ENCODE measurements at places on chromosomes 6 and 20.

DNA sequence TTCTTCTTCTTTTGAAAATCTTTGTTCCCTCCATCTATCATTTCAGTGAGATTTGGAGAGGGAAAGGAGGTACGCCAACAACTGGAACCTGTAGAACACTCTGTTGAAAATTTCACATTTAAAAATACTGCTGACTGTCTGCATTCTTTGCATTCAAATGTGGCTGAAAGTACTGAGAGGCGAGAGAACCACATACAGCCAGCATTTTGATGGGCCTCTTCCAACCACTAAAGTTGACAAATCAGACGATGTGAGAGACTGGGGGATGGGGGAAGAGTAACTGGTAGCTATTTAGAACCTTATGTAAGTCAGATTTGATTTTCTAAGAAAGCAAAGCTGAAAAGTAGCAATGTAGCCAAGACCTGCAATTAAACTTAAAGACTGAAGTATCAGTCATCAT is 77.5 kb downstream of the FKBP5 start:
- no peak for DNase-seq

DNA sequence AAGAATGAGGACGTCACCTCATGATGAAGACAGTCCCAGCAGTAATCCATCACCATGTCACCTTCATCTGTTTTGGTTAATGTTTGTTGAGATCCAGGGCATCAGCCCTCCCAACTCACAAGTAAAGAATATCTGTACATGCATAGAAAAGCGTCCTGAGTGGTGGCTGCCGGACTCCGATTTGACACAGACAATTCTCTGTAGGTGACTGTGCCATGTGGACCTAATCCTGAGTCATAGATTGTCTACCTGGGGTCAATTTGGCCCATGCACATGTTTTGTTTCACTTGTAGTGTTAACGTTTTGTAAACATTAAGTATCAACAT is 168.4 kb upstream of the UST start:
- no peak for DNase-seq

GRCh38 chr6:156873654-156874380 is 96.6 kb downstream of the ARID1B start:
- no peak for DNase-seq

GRCh38 chr20:63961664-63962425 is 5.6 kb upstream of the UCKL1 start:
- DNase-seq = no peak

DNA sequence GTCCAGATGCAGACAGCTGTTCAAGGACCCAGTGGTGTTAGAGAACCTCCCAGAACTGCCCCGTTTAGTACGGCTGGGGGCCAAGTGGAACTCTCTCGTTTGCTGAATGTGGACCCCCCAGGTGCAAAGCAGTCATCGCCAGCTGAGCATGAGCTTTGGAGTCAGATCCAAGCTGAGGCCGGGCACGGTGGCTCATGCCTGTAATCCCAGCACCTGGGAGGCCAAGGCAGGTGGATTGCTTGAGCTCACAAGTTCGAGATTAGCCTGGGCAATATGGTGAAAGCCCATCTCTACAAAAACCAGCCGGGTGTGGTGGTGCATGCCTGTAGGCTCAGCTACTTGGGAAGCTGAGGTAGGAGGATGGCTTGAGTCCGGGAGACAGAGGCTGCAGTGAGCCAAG is 29.7 kb downstream of the FOXC1 start:
- no peak for DNase-seq

- DNase-seq = no peak
Measured at GRCh38 chr6:157724138-157724820, 98.8 kb upstream of the SNX9 start.

DNA sequence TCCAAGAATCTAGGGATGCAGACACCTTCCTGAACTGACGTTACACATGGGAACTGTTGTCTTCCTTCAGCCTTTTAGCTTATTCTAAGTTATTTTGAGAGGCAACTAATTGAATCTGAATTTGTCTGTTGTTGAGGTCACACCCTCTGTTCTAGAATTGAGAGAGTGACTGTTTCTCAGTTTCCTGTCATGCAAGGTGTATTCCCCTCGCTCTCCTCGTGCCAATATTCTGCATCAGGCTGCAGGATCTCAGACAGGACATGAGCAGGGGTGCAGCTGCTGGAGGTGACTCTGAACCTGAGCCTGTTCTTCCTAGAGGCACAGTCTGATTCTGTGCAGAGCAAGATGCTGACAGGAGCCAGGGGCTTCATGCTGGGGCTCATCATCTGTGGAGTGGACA is 52.5 kb downstream of the HLA-DPB1 start:
- DNase-seq = no peak

DNA sequence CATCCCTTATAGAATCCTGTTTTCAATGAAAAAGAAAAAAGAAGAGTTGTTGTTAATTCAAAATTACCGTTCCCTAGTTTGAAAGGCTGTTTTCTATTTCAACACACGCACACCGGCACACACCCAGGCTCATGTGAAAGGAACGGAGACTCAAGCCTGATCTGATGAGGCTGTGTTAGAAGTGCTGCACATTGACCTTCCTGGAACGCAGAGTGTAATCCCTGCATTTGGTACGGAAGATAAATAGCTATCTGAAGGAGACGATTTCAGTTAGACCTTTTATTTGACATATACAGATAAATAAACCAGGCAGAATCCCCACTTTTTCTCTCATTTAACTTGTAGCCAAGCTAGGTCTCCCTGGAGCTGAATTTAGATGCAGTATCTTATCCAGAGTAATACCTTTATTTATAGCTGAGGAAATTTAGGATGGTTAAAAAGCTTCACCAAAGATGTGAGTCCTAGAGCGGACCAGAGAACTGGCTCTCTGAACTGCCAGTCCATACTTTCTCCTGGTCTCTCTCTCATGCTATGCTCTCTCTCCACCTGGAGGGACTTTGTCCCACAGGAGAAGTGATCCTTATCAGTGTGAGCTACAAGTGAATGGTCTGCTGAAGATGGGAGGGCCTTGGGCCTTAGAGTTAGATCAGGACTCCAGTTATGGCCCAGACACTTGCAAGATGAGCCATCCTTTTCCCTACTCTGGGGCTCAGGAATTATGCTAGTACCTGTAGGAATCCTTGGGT is 30.6 kb downstream of the MAP3K4 start:
- no peak for DNase-seq

- no peak for DNase-seq
Measured at GRCh38 chr6:25971187-25971821, 8.7 kb downstream of the TRIM38 start.

GRCh38 chr20:25007491-25008305 is 15.1 kb upstream of the APMAP start:
- DNase-seq = no peak

DNA sequence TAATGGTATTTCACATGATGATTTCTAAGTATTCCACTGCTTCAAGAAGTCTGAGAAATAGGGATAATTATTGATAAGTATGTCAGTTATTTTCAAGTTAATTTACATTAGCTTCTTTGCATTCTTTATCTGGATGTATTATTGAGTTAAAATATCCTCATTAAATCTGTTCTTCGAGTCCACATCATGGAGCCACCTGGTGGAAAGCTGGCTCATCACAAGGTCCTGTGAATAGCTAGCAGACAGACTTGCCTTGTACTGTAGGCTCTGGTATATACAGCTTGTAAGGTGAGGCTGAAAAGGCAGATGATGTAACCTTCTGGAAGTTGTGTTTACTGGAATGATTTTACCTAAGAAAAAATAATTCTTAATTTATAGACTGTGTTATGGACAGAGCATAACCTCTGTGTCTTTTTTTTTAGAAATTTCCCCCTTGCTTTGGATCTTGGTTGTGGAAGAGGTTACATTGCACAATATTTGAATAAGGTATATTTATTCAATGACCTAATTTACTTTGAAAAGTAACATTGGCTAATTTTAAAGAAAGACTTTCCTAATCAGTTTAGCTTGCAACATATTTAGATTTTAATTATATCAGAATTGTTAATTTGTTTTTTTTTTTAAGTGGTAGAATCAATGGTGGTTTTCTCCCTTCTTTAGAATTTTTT is 3.5 kb downstream of the NDUFAF5 start:
- peak; percentile 9 for DNase-seq

DNA sequence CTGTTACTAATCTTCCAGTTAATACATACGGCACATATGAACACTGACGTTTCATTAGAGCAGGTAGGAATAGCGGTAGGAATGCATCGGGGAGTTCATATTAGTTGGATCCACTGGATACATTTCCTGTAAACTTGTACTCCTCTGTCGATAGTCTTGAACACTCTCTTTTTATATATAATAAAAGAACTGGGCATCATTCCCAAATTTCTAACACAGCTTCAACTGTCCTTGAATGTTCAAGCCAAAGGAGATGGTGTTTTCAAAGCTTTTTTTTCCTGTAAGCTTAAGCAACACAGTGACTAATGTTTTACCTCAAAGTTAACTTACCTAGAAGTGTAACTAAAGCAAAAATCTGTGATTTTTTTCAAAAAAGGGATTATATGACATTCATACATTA is 195.3 kb downstream of the UTRN start:
- no peak for DNase-seq

- no peak for DNase-seq
Measured at GRCh38 chr6:80501636-80502035, 395.2 kb downstream of the BCKDHB start.

- peak; percentile 18 for DNase-seq
Measured at GRCh38 chr20:44780226-44780625, 30.1 kb downstream of the RIMS4 start.

GRCh38 chr6:142322504-142323198 is 20.8 kb downstream of the ADGRG6 start:
- no peak for DNase-seq

- no peak for DNase-seq
Measured at GRCh38 chr6:7121700-7122241, 14.0 kb downstream of the RREB1 start.

GRCh38 chr6:40252531-40253258 is 318.4 kb upstream of the MOCS1 start:
- no peak for DNase-seq

DNA sequence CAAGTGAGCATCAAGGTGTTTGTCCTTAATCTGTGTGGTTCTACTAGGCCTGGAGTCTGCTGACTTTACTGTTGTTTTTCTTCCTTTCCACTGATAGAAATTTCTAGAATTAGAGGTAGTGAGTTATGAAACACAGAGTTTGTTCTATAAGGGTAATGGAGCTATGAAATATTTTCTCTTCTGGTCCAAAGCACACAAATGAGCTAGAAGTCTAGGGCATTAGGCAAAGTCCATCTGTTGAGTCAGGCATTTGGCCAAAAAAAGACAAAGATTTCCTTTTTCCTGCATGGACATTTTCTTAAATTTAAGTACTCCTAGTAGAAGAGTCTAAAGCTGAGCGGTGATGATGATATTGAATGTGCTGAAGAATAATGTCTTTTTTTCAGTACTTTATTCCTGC is 174.3 kb upstream of the STXBP5 start:
- no peak for DNase-seq

DNA sequence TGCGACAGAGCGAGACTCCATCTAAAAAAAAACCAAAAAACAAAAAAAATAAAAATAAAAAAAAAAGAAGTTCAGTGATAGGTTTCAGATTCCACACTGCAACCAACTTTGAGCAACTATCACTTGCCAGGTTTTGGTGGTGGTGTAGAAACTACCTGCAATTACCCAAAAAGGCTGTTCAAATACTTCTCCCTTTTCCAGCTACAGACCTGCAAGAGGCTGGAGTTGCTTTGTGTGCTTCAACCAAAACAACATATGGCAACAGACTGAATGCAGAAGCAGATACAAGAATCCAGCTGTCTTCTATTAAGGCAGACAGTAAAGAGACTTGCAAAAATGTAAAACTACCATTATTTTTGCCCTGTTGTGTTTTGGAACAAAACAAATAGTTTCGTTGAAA is 9.3 kb upstream of the BCAS1 start:
- no peak for DNase-seq

DNA sequence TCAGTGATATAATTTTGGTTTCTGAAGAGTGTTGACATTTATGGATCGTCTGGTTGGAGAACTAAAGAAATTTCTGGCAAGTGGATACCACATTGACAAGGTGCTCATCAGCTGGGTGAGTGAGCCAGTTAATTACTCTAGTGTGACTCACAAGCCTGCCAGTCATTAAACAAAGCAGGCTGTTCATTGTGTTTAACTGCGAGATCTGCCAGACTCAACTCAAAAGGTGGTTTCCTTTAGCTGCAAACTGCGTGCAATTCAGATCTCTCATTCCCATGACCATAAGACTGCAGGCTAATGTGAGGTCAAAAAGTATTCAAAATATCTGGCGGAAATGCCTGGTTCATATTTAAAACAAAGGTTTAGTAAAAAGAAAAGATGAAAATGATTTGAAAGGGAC is 32.5 kb upstream of the IYD start:
- no peak for DNase-seq

DNA sequence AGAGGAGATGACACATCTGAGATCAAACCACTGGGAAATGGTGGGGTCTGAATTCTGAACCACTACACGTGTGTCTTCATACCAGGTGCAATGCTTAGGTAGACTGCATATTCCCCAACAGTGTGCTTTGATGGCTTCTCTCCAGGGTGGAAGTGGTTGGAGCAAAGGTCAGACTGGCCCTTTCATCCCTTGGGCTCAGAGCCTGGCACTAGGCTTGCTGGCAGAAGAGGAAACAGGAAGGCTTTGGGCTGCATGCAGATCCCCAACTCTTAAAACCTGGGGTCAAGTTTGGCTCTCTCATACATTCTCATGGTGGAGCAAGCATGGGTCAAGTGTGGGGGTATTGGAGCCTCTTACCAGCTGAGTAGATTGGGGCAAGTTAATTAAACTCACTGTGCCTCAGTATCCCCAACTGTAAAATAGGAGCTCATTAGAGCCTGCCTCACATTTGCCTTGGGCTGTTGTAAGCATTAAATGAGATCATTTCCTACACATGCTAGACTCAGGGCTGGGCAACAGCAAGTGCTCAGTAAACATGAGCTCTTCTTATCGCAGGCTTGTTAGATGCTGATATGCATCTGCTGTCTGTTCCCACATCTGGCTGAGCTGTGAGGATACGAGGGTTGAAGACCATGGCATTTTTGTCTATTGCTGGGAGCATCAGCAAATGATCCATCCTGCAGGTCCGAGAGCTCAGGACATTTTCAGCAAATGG is 51.6 kb upstream of the FAM83D start:
- DNase-seq = no peak

DNA sequence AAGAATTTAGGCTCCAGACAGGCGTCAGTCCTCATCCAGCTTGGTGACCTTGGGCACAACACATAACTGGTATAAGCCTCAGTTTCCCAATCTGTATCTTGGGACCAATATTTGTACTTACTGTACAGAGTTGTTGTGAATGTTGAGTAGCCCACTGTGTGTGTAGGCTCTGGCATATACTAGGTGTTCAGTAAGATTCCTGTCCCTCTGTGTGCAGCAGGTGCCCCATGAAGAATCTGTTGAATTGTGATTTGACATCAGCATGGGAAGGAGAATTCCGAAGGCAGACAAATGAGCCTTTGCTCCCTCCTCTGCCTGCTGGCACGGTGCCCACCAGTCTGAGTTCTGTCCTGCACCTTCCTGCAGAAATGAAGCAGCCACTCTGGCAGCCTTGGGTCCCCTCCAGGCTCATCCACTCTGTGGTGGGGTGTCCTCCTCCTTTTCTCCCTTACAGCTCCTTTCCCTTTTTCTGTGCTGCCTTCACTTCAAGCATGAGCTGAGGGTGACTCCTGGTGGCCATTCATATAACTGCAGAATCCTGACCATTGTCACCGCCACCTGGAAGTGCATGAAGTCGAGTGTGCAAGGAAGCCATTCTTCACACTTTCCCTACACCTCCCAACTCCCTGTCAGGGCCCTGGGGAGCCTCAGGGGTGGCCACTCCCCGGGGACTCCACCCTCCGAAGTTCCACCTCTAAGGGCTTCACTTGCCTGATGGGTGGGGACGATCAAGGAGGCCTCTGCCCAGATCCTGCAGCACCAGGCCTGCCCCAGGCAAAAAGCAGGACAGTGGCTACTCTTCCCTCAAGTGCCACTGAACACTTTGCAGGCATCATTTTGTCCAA is 48.2 kb downstream of the MRPL14 start:
- DNase-seq = peak; percentile 58

- no peak for DNase-seq
Measured at GRCh38 chr6:55708711-55709110, 129.7 kb upstream of the HMGCLL1 start.
